GM13977 (cell line): ENCODE measurements at places on chromosomes 6 and 20.

GRCh38 chr6:6840831-6841291, 252.3 kb downstream of the LY86 start:
- no peak for DNase-seq

DNA sequence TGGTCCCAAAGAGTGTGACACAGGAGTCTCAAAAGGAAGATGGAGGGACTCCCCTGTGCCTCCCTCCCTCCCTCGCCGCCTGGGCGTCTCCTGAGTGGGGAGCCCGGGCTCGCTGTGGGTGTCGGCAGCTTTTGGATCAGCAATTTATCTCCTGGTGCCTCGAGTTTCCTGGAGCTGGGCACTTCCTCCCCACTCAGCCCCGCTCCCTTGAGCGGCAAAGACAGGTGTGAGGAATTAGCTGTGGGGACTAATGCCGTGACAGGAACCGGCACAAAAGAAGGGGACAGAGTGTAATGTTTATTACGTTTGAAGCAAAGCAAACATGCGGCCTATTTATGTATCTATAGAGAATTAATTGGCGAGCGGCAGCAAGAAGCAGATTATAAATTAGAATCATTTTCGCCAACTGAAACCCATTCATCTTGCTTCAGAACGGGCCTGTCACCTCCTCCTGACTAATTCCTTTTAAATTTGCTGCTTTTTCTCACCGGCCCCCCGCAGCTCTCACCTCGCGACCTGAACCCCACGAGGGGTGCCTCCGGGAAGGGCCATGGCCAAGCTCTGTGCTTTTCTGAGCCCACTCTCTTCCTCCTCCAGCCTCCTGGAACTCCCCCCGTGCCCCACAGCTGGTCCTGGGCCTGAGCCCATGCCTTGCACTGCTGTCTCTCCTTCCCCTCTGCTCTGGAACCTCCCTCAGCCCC, 8.8 kb upstream of the CDH22 start:
- no peak for DNase-seq

- no peak for DNase-seq
These were observed 57.0 kb downstream of the TULP4 start for GRCh38 chr6:158369241-158369640.

DNA sequence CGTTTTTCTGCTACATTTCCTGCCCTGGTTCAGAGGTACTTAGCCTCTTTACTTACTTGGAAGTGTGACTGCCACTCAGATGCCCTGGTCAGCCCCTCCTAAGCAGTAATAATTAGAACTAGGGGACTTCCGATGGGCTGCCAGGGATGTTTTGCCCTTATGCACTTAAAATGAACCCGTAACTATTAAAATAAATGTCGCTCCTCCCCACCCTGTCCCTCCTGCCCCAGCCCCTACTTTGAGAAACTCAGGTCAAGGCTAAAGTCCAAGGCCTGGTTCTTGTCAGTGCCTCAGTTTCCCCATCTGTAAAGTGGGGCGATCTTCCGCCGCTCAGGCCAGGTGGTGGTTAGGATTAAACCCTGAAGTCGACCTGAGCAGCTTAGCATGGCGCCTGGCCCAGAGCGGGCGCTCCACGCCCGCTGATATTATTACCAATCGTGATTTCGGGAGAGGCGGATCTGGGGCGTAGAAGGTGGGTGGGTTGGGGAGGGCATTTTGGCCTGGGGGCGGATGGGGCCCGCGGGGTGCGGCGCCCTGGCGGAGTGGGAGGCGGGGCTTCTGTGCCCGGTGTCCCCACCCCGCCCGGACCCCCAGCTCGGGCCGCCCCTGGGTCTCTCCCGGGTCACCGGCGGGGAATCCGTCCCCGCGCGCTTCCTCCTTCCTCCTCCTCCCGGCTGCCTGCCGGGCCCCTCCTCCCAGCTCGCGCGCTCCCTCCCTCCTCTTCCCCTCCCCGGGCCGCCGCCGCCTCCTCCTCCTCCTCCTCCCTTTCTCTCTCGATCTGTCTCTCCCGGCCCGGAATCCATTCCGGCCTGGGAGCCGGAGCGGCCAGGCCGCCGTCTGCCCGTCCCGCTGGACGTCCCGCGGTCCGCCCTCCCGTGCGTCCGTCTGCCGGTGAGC, at the start of gene SRC:
TSS of gene SRC (plus strand) at position 802 of the 897 bp plus-strand sequence. CDS start 38,014 bp downstream, outside the sequence.
- peak; percentile 84 for DNase-seq

DNA sequence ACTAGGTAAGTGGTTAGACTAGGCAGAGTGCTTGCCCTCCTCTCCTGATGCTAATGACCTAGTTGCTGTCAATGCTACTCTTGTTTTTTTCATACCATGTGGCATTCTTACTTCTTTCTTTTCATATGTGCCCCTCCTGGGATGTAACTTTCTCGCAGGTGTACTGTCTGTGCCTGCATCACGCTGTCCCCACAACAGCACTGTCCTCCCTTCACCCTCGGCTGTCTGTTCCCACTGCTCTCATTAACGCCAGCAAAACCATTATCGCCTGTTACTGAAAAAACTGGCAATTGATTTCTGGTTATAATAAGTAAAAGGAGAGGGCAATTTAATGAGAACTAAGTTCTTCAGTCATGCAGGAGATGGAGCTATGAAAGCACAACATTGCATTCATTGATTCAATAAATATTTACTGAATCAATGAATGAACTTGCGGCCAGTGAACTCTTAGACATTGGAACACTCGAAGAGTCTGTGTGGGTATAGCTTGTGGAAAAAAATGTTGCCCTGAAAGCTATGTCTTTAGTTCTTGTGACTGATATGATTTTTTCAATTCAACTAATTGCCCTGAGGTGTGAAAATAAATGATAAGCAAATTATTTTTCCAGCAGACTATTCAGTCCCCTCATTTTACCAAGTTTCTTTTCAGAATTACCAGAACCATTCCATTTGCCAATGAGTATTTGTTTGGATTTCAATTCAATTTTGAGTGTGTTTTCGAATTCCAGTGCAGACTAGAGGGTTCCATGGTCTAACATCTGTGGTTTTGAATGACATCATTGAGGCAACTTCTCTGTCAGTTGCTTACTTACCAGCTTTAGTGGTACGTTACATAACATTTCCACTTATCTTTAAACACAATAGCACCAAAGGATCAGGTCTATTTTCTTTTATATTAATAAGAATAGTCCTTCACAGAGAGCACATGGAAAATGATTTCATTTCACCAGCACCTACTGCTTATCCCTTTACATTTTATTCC, 2.1 kb downstream of the SLC17A4 start:
- no peak for DNase-seq

DNA sequence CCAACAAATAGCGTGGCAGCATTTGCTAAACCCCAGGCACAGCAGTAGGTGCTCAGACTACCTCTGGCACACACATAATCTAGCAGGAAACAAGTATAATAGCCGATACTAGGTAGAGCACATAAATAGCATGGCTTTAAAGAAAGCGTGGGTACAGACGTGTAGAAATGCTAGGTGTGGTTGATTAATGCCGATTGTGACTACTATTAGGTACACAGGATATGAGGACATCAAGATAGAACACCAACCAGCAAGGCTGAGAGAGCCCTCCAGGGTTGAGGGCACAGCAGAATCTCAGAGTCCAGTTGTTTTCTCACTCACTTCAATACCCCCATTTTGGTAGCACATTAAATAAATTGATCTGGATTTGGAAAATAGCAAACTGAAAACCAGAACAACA, 100.5 kb downstream of the PKHD1 start:
- DNase-seq: no peak

DNA sequence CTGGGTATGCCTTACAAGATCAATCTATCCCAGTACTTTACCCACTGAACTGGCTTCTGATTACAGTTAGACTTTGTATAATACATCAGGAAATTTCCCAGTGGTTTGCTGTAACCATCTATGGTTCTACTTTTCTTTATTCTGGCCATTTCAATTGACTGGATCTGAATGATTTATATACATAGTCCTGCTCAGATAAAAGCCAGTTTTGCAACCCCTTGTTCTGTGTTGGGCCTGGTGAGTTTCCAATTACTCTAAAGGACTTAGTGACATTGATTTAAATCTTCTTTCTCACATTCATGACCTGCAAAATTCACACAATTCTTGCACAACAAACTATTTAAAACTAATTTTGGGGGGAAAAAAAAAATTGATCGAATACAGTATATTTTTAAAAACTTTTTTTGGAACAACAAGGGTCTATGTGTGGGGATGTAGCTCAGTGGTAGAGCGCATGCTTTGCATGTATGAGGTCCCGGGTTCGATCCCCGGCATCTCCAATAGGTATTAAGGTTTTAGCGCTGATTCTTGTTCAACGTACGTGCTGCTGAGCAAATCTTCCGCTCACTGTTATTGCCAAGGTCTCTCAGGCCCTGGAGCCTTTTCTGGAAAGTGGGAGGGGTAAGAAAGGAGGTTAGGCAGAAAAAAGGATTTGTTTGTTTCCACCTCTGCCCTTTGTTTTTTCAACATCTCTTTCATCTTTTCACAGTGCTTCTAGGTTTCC, 117.5 kb downstream of the GPX5 start:
- DNase-seq: peak; percentile 34

GRCh38 chr6:19835605-19836004, 1.6 kb upstream of the ID4 start:
- no peak for DNase-seq

GRCh38 chr6:33678233-33678931, 33.1 kb downstream of the UQCC2 start:
- no peak for DNase-seq

GRCh38 chr20:37520419-37520955, 563 bp upstream of the NNAT start:
- no peak for DNase-seq

GRCh38 chr20:37007898-37008649, 56.6 kb upstream of the SAMHD1 start:
- peak; percentile 57 for DNase-seq

- no peak for DNase-seq
These were observed 200.9 kb downstream of the DLL1 start for GRCh38 chr6:170089963-170090362.

DNA sequence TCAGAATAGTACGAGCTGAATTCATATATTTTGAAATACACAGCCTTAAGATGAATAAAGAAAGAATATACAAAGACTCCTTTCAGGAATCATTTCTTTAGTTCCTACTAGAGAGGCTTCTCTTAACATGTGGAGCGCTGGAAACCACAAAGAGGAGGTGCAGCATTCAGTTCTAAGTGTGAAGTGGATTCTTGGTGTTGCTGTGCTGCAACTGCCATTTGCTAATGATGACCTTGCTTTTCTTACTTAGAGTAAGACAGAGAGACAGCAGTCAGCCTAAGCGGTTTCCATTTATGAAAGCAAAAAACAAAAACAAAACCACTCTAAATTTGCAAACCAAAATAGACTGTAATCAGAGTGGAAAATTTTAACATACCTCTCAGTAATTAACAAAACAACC, 629.0 kb downstream of the EPHA7 start:
- no peak for DNase-seq

DNA sequence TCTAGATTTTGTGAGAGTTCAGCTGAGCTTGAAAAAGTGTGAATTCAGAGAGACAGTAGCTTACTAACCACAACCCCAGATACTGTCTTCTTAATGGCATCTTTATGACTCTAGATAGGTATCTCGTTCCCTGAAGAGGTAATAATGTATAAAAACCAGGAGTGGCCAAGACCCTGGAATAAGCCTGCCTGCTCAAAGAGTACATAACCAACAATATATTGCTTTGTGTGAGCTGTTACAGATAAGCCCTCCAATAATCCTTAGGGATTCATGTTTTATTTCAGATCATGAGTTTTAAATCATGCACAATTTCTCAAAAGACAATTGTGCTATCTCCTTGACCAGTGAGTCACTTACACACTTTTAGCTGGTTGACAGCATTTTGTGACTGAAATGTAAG, 327.8 kb upstream of the ADGRB3 start:
- no peak for DNase-seq

GRCh38 chr20:10522328-10522727, 87.2 kb downstream of the SLX4IP start:
- DNase-seq: no peak

GRCh38 chr20:48818481-48818987, 9.3 kb downstream of the PREX1 start:
- peak; percentile 48 for DNase-seq

DNA sequence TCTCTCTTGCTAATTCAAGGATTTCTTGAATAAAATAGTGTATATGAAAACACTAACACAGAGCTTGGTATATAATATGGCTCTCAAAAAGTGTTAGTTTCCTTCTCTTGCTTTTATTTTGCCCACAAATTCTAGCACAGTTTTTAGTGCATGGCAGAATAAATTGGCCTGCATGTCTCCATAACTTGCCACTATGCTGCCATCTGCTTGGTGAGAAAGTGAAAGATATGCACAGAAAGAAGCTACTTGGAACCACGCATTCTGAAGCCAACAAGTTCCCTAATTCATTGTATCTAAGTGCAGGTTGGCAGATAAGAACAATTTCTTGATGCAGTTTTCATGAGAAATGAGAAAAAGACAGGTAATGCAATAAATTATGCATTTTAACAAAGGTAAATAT, 101.2 kb downstream of the EPHA7 start:
- DNase-seq: no peak

DNA sequence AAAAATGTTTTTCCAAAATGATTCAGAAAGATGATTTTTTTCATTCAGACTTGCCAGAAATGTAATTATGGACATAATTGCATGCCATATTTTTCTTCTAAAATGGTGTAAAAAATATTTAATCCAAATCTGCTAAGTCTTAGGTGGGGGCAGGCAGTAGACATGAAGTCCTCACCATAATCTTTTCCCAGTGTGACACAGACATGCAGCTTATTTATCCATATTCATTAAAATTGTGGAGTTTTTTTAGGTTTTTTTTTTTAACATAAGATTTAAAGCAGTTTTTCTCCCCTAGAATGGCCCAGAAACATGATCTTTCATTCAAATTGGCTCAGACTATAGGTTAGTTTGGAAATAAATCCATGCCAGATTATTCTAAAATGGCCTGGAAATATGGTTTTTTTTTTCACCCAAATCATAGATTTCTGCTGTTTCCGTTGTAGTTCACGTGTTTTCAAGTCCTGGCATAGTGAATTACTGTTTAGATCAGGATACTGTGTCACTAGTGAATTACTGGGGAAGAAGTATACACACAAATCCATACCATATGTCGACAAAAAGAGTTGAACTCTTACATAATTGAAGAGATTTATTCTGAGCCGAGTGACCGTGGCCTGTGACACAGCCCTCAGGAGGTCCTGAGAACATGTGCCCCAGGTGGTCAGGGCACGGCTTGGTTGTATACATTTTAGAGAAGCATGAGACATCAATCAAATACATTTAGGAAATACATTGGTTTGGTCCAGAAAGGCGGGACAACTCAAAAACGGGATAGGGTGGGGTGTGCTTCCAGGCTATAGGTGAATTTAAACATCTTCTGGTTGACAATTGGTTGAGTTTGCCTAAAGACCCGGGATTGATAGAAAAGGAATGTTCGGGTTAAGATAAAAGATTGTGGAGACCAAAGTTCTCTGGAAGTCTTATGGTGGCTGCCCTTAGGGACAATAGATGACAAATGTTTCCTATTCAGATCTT, 33.9 kb downstream of the ZNF133 start:
- no peak for DNase-seq
